ENCODE measurements at places on chromosomes 13 and 19.
A peak's percentile ranks its signal among the peaks of the same experiment; 100 is the strongest.

DNA sequence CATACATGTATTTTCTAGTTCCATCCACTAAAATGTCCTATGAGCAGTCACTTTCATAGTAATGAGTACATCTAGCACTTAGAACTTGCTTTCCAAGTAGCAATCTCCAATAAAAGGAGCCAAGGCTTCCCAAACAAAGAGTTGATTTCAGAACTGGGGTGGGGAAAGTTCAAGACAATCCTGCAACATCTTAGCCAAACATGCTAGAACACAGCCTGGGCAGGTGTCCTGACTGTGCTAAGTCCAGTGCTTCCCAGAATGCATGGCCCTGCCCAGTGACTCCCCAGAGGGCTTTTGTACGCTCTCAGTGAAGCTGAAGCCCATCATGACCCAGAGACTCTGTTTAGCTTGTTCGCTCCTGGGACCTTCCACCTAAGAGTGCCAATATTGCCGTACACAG, 106.7 kb upstream of the UBAC2 start:
- no peak for DNase-seq

DNA sequence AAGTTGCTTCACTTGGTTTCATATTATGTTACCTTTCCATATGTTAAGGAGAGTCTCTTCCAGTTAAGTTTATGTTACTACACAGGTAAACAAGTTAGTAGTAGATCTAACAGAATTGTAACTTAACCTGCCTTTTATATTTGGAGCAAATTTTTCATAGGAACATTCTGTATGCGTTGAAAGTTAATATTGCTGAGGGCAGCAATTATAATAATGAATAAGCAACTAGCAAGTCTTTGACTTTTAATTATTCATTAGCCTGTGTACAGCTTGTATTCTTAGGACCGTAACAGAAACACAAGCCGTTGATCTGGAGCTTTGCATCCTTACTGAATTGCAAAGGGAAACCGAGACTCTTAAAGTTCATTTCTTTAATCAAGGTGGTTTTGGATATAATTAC, 11.6 kb downstream of the SUGT1 start:
- no peak for DNase-seq

- DNase-seq: no peak
Measured at GRCh38 chr13:46605825-46606554, 53.0 kb downstream of the LRCH1 start.

DNA sequence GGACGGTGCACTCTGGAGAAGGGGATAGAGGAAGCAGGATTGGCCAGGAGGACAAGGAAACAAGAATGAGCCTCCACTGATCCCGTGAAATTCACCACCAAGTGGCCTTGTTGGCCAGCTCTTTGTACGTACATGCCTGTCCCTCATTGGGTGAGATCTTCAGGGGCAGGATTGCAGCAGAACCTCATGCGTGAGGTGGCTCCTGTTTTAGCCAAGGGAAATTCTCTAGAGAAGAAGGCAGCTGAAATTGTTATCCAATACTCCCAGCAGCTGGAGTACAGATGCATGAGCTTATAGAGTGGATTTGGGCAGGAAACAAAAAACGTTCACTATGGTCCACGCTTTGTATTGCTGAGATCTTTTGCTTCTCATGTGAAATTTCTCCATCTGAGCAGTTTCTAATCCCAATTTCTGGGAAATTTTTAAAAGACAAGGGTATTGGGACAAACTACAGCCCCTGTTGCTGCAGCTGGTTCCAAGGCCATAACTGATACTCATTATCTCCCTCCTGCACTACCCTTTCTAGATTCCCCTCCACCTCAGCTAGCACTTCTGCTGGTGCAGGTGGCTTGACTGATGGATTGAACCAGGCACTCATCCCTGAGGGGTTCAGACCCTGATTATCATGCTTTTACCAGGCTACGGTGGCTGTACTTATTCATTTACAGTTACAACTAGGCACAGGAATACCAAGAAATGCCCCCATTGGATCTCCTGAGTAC, 3.9 kb upstream of the RNF6 start:
- no peak for DNase-seq

GRCh38 chr19:47704024-47704423, 9.2 kb upstream of the EHD2 start:
- no peak for DNase-seq

DNA sequence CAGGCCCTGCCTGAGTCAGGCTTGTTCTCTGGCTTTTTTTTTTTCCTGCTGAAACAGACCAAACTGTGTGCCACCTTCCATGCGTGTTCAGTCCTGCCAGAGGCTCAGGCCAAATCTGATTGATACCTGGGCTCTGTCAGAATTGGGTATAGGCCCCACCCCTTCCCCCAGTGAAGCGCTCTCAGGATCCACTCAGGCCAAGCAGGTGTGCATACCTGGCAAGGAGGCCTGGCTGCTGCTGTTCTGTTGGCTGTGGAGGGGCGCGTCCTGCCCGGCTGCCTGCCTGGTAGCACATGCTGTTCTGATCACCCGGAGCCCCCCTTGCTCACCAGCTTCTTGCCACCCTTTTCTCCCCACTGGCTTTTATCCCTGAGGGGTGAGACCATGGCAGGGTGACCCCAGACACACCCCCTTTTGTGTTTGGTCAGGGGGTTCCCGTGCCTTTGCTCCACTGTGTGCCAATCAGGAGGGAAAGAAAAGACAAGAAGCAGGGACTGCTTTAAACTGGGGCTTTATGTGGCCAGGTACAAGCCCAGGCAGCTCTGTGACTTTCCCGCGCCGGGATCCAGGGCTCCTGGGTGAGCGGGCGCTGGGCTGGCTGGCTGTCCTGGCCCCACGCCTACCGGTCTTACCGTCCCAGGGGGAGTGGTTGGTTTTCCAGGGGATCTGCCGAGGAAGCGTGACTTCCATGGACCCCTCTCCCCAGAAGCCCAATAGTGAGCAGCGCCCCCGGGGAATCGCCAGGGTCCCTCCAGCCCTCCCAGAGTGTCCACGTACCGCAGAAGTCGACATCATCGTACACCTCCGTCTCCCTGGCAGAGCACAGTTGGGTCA, 12.7 kb downstream of the PRAM1 start:
- no peak for DNase-seq

DNA sequence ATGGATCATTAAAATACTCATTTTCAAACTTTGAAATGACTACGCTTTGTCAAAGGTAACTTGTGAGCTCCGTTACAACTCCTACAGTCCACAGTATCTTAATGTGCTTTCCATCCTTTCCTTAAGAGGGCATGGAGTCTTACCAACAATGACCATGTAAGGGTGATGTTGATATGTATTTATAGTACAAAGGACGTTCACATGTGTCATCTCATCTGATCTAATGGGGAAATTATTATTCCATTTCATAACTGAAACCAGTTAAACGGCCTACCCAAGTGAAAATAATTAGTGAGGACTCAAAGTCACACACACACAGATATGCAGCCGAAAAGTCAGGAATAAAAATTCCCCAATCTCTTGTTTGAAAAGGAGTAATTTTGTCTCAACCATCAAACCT, 9.6 kb downstream of the USP12 start:
- no peak for DNase-seq

DNA sequence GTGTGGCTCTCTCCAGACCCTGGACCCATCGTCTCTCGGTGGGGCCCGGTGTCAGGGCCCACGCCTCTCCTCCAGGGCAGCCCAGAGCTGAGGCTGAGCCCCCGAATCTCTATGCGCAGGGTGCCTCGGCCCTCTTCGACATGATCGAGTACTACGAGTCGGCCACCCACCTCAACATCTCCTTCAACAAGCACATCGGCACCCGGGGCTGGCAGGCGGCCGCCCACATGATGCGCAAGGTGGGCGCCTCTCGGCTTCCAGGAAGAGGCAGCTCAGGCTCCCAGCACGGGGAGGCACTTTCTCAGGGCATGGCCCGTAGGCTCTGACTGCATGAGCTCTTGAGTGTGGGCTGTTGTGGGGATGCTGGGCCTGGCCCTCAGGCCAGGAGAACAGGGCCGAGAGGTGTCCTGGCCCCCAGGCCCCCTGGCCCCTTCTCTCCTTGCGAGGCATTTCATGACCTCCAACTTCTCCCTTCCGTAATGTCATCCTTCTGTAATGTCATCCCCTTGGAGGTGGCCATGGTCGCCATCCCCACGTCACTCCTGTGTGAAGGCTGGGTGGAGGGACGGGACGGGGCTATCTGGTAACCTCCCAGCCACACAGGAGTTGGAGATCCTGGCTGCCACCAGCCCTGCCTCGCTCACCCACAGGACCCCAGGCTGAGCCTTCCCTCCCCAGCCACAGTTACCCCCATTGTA, 19.4 kb downstream of the NKPD1 start:
- DNase-seq: no peak

DNA sequence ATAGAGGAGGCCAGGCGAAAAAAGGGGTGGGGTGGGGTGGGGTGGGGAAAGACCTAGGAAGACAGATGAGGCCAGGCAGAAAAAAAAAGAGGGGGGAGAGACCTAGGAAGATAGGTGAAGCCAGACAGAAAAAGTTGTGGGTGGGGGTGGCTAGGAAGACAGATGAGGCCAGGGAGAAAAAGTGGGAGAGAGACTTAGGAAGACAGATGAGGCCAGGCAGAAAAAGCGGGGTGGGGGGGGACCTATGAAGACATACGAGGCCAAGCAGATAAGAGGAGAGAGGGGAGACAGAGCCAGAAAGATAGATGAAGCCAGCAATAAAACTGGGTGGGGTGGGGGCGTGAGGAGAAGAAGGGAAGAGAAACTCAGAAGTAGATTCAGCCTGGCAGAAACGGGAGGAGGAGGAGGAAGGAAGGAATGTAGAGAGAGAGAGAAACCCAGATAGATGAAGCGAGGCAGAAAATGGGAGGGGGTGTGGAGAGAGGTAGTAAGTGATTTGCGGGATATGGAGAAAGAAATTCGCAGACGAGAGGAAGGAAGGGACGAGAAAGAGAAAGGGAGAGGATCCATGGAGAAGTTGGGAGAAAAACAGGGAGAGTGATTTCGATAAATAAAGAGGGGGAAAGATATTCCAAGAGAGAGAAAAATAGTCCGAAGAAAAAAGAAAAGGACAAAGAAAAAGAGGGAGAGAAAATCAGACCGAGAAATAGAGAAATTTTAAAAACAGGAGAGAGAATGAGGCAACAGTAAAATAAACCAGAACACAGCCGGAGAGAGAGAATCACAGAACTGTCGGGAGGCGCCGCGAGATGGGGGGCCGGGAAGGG, 12.2 kb upstream of the CACNG6 start:
- DNase-seq: no peak

DNA sequence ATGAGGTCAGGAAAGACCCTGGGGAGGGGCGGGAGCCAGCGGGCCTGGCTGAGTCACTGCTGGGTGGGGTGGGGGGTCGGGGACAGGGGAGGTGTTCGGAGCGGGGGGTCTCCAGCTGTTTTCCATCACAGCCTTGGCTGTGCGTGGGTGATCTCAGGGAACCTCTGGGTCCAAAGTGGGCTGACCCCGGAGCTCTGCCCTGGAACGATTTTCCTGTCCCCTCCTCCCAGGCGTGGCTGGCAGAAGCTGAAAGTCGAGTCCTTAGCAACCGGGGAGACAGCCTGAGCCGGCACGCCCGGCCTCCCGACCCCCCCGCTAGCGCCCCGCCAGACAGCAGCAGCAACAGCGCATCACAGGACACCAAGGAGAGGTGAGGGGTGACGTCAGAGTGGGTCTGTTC, 10.6 kb downstream of the TRIP10 start:
- peak; percentile 75 for DNase-seq

GRCh38 chr19:46373491-46374359, 26.8 kb downstream of the PPP5C start:
- peak; percentile 85 for DNase-seq

DNA sequence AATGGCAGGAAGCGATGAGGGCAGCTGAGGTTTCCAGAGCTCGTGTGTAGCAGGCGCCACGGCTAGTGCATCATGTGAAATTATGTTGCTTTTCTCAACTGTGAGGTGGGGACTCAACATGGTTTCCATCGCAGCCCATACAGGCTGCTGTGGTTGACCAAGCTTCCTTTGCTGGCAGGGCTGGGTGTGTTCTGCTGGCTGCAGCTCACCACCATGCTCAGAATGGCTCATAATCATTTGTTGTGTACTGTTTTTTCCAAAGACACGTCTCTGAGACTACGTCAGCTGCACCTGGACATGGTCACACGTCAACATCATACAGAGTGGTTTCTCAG, 16.1 kb upstream of the RASA3 start:
- no peak for DNase-seq

- DNase-seq: no peak
Measured at GRCh38 chr13:61396121-61396520, 19.5 kb downstream of the PCDH20 start.

DNA sequence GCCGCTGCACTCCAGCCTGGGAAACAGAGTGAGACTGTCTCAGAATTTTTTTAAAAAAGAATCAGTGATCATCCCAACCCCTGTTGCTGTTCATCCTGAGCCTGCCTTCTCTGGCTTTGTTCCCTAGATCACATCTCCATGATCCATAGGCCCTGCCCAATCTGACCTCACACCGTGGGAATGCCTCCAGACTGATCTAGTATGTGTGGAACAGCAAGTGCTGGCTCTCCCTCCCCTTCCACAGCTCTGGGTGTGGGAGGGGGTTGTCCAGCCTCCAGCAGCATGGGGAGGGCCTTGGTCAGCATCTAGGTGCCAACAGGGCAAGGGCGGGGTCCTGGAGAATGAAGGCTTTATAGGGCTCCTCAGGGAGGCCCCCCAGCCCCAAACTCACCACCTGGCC, at the start of gene KLK2:
KLK2 (plus strand) TSS at position 384 of the 400 bp plus-strand sequence. CDS start 35 bp downstream, outside the sequence.
- DNase-seq: no peak

GRCh38 chr13:111114362-111115060, 599 bp upstream of the ARHGEF7 start:
- DNase-seq: peak; percentile 58

DNA sequence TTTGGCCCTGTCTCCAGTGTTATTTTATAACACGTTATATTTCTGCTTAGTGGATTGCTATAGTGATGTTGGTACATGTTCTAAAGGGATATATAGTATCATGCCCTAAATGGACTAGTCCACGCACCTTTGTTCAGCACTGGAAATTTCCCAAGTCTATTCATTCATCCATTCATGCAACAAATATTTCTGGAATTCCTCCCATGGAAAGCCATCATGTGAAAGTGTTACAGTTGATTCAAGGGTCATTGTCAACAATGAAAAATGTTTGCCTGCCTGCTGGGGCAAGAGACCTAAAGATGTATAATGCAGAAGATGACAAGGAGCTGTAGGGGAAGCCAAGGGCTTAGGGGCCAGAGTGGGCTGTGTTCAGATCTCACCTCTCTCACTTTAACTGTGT, 10.8 kb upstream of the HSPH1 start:
- no peak for DNase-seq

GRCh38 chr13:39840201-39840600, 184.7 kb downstream of the COG6 start:
- DNase-seq: no peak

- no peak for DNase-seq
Measured at GRCh38 chr19:19101540-19101939, 36.7 kb downstream of the TMEM161A start.

DNA sequence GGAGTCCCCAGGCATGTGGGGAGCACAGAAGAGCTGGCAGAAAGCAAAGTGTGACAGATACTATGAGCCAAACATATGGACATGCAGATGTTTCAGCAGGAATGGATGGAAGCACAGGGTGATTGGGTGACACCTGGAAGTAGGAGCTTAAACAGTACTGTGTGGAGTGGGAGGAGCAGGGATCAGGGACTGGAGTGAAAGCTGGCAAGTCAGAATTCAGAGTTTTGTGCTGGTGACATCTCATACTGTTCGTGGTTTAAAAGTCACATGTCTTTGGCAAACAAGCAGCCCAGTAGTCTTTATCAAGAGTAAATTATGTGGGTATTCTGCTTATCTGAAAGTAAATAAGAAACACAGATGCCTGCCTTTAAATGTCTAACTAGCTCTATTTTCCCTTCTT, 408.2 kb downstream of the COG6 start:
- DNase-seq: no peak

All from left ventricle myocardium inferior (tissue), 1 donor.